Activated T-helper 1 cell treated with anti-CD3 and anti-CD28 coated beads, Interleukin-2, amount 50 U/mL, for 16 hours (primary cell): ENCODE measurements at places on chromosomes 2 and 18.

GRCh38 chr2:225788571-225789094 lies 389.1 kb downstream of the NYAP2 start:
- no peak for DNase-seq

- no peak for DNase-seq
Measured at GRCh38 chr2:70024284-70024683, 62.9 kb upstream of the ASPRV1 start.

DNA sequence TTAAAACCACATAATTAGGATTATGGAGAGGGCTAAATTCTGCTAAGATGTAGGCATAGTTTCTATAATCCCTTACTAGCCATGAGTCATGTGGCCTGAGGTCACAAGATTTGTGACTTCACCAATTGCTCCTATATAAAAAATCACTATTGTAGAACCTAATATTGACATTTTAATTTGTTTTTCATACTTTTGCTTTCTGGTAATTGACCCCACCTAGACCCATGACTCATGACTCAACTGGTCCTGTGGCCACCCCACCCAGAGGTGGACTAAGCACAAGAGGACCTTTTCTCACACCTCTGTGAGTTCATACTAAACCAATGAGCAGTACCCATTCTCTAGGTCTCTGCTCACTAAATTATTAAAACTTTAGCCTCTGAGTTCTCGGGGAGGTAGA lies 1567.5 kb upstream of the LRRTM1 start:
- no peak for DNase-seq

DNA sequence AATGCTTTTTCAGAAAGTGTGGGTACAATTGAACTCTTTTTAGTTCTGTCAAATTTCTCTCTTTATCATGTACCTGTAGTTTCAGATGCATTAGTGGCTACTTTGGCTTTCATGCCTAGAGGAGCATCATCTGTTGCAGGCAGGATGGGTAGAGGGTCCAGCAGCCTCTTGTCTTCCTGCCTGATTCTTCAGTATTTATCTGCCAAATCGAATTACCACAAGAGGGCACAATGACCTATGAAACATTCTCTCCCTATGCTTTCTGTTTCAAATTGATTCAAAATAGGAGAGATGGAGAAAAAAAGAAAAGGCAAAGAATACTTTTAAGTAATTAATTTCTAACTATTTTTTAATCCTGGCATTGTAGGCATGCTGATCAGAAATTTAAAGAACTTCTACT lies 477.2 kb downstream of the TRIB2 start:
- DNase-seq, result no peak

DNA sequence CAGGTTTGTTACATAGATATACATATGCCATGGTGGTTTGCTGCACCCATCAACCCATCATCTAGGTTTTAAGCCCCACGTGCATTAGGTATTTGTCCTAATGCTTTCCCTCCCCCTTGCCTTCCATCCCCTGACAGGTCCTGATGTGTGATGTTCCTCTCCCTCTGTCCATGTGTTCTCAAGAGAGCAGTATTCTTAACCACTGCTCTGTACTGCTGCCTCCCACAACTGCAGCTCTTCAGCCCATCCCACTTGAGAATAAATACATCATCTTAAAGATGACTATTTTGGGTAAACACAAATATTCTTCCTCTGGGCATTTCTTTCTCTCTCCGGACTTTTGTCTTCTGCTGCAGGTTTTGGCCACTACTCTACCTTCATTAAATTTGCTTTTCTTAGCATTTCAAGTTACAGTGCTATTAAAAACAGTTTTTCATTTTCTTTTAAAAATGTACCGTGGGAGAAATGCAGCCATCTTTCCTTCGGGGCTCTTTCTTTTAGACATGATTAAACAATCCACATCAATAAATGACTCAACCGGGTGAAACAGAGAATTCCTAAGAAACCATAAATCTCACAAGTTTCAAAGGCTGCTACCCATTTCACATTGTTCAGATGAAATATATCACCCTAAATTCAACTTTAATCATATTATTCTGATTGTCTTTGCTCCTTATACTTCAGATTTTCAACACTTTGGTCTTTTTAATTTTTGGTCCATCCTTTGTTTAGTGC lies 323.4 kb downstream of the GALNT13 start:
- DNase-seq, result no peak
